Activated gamma-delta T cell treated with anti-CD3 and anti-CD28 coated beads, Interleukin-2, amount 50 U/mL, for 16 hours (primary cell): ENCODE measurements at places on chromosomes 11 and 22.
A peak's percentile ranks its signal among the peaks of the same experiment; 100 is the strongest.

- no peak for DNase-seq
Observed at GRCh38 chr11:64724863-64725532, 2.0 kb upstream of the NRXN2 start.

DNA sequence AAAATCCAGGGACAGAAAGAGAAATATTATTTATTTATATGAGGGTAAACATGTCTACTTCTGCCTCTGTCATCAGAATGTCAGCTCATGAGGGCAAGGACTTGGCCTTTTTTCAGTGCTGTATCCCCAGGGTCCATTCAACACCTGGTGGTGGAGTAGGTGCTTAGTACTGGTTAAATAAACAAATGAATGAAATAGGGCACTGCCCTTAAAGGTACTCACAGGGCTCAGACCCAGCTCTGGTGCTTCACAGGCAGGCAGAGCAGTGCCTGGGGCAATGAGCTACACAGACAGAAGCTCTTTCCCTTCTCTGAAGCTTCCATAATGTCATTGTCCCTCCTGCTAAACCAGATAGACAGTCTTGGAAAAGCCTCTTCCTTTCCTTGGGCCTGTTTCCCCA, 30.9 kb downstream of the P4HA3 start:
- DNase-seq: no peak

DNA sequence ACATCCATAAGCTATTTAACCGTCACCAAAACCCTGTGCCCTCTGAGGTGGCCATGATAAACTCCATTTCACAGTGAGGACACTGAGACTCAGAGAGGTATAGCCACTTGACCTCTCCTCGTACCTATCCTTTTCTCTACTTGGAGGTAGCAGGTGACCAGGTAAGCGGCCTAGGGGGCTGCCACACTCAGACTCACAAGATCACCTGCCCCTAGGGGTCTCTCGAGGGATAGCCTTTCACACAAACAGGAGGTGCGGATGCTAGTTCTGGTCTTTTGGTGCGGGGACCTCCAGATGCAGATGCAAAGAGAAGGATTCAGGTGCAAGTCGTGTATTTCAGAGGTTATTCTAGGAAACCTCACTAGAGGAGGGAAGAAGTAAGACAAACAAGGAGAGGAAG, 14.6 kb downstream of the MS4A18 start:
- no peak for DNase-seq

DNA sequence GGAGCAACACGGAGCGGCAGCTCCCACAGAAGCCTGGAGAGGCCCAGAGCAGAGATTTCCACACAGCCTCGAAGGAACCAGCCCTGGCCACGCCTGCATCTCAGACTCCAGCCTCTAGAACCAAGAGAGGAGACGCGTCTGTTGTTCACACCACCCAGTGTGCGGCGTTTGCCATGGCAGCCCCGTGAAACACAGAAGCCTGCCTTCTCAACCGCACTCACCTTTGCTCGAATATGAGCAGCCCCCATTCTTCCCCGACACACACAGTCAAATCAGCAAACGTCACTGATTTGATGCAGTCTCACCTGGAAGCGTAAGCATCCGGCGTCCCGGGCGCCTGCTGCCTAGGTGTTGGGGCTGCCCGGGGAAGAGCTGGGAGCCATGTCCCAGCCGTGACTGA, 14.2 kb upstream of the TALDO1 start:
- no peak for DNase-seq

DNA sequence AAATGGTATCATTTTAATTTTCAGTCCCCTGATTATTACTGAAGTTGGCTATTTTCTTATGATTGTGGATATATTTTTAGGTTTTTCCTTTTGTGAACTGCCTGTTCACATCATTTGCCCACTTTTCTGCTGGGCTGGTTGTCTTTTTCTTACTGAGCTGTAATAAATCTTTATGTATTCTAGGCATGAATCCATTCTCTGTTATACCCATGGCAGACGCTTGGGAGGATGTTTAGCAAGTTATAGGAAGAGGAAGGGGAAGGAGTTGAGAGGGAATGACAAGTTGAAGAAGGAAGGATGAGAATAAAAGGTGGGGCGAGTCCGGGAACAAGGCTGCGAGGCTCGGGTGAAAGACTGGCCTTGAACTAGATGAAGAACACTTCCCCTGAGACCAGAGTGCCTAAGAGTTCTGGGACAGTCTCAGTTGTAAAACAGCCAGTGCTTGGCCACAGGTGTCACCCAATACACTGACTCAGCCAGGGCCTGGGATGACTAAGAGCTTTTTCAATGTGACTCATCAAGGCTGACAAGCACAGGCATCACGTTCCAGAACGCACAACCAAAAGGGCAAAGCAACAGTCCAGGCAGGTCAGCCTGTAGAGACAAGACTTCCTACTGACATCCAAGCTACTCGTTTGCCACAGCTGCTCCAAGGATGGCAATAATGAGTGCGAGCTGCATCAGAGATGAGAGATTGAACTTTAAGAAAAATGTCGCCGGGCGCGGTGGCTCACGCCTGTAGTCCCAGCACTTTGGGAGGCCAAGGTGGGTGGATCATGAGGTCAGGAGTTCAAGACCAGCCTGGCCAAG, 35.2 kb downstream of the LRFN4 start:
- peak; percentile 6 for DNase-seq

DNA sequence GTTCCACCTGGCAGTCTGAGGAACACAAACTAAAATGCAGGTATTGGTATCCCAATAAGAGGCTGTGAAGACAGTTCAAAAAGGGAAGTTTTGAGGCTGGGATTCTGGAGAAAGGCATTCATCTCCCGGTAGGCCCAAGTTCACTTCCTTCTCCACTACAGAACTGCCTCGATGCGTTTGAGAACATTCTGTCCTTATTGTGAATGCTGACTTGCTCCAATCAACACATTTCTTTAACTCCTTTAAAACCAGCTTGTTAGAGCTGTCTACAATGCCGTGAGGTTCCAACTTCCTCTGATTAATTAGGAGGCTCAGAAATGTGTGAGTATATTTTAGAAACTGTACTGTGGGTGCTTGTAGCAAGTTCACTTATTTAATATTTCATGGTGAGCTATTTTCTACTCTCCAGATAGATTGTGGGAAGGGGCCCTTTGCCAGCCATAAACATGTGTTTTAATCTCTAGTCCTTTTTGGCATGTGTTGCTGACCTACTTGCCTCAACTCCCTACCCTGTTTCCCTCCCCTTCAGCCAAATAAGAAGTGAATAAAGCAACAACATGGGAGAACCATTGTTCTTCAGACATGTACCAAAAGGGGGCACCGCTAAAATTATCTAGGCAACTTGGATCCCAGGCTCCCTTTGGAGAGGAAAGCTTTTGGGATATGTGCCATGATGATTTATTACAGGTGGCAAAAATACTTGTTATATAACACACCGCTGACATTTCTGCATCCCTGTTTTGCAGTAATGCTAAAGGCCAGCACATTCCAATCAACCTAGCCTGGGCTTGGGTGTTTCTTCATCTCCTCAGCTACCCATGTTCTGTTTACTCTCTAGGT, 245.6 kb downstream of the BLID start:
- DNase-seq: no peak

DNA sequence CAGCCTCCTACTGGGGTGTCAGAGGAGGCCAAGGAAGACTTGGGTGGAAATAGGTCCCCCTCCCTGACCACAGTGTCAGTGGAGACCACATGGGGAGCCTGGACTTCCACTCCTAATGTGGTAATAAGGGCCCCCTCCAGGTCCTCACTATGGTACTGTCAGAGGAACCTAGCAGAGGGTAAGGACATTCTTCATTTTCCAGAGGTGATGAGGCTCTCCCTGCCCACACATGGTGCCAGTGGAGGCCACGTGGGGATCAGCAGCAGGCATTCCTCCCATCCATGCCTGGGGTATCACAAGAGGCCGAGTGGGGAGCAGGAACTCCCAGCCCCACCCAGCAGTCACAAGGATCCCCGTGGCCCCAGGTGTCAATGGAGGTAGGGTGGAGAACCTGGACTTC, 6.5 kb upstream of the CLDN5 start:
- DNase-seq: no peak

- no peak for DNase-seq
Observed at GRCh38 chr11:72037554-72038311, 39.0 kb downstream of the IL18BP start.

- no peak for DNase-seq
Observed at GRCh38 chr11:123137431-123138224, 57.4 kb downstream of the CLMP start.

DNA sequence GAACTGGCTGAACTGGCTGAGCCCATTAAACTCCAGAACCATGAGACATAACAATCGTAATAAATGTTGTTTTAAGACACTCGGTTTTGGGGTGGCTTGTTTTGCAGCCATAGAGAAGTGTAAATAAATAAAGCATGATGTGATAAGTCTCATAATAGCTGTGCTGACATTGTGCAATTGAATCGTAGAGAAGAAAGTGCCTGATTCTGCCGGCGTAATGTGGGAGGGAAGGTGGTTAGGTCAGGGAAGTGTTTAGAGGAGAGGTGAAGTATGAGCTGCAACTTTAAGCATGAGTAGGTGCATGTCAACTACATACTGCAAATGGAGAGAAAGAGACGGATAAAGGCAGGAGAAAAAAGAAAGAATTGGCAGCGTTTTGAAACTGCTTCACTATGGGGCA, 217.1 kb downstream of the BLID start:
- DNase-seq: no peak

GRCh38 chr11:72411623-72412419, 22.5 kb downstream of the CLPB start:
- DNase-seq: no peak
